ENCODE measurements at places on chromosomes 16 and 17.

DNA sequence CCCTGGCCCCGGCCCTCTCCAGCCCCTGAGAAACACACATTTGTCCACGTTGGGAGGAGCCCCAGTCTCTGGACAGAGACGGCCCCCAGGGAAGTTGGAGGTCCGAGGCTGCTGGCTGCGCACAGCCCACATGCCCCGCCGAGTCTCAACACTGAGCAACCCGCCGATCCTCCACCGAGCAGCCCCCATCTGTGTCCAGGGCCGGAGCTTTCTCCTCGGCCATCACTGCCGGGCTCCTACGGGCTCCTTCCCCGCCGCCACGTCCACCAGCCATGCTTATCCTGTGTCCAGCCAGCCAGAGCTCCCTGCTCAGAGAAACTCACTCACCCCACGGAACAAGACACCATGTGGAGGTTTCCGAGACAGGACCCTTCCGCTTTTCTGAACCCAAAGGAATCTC, 103.3 kb downstream of the ENGASE start:
- no peak for DNase-seq

DNA sequence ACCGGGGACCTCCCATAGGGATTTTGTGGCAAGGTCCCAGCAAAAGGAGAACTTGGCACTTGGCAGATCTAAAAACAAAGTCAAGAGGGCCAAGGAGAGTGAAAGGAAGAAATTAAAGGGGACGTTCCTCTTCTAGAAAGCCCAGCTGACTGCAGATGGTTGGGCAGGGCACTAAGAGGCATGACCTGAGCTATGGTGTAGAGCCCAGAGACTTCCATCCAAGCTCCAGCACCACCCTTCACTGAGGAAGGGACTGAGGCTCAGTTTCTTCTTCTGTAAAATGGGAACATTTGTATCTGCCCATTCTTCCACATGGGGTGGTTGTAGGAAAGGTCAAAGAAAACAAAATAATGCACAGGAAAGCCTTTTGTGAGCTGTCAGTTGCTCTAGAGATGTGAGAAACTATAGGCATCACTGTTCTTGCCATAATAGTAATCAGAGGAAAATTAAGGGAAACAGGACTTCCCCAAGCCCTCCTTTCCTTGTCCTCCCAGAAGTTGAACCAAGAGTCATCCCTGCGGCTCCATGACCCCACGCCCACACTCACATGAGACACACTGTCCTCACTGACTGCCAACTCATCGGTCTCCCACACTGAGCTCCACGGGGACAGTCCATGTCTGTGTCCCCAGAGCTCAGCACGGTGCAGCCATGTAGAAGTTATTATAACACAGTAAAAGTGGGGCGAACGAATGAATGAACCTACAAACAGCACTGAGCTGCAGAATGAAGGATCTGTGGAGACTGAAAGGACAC, 10.4 kb downstream of the CD300LF start:
- DNase-seq: no peak

- no peak for DNase-seq
Observed at GRCh38 chr16:80710918-80711317, 93.5 kb downstream of the CDYL2 start.

DNA sequence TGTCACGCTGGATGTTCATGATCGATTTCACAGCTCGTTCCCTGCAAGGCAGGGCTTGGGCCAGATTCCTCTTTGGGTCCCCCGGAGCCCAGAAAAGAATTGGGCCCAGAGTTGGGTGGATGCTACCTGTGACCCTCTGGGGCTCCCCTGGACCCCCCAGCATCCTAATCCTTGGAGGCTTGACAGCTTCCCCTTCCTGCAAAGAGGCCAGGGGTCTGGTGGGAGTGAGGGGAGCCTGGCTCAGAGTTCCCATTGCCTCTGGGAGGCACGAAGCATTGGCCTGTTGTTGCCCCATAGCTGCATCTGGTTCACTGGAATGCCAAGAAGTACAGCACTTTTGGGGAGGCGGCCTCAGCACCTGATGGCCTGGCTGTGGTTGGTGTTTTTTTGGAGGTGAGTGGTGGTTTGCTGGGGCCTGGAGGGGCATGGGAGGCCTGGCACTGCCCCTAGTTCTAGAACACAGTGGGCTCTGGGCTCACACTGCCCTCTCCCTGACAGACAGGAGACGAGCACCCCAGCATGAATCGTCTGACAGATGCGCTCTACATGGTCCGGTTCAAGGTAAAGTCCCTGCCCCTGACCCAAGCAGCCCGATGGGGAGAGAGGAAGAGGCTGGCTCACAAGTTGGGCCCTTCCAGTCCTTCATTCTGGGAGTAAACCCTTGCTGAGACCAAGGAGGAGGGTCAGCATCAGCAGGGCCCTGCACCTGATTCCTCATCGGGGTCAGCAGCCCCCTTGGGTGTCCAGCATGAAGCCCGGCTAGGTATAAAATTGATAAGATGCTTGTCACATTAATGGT, 7.2 kb downstream of the CA7 start:
- no peak for DNase-seq

DNA sequence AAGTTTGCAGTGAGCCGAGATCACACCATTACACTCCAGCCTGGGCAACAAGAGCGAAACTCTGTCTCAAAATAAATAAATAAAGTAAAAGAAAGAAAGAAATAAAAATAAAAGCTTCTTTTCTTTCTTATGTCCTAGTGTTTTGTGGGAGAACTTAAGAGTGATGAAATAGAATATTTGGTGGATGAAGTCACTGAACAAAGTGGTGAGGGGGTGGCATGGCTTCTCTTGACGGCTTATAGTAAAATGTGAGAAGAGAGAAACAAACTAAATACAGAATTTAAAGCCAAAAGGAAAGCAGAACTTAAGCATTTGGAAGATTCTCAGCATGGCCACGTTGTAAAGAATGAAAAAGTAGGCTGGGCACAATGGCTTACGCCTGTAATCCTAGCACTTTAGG, 15.3 kb downstream of the SGF29 start:
- DNase-seq: no peak

DNA sequence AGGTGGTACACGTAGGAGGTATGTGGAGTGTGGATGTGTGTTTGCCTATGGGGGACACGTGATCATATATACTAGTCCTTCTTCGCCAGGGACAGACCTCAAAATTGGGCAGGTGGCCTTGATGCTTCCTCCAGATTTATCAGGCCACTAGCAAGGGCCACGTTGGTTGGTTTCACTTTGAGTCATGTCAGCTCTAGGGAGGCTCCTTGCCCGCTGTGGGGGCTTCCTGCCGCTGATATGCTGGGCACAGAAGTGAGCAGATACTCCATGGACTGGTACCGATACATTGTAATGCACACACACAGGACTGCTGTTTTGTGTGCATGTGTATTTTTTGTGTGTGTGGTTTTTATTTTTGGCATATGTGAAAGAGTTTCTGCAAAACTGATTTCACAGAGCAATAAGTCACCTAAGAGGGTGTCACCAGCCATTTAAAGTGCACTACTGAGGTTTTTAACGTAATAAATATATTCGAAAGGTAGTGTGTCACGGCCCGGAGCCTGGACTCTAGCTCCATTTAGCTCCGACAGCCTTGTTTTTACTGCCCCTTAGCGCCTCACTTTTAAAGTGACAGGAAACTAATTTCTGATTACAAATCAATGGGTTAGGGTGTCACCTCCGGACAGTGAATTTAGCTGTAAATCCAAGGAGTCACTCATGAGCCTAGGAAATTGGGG, 605.5 kb upstream of the SALL1 start:
- DNase-seq: peak; percentile 24

GRCh38 chr17:50110591-50111349, 15.6 kb downstream of the PDK2 start:
- no peak for DNase-seq

DNA sequence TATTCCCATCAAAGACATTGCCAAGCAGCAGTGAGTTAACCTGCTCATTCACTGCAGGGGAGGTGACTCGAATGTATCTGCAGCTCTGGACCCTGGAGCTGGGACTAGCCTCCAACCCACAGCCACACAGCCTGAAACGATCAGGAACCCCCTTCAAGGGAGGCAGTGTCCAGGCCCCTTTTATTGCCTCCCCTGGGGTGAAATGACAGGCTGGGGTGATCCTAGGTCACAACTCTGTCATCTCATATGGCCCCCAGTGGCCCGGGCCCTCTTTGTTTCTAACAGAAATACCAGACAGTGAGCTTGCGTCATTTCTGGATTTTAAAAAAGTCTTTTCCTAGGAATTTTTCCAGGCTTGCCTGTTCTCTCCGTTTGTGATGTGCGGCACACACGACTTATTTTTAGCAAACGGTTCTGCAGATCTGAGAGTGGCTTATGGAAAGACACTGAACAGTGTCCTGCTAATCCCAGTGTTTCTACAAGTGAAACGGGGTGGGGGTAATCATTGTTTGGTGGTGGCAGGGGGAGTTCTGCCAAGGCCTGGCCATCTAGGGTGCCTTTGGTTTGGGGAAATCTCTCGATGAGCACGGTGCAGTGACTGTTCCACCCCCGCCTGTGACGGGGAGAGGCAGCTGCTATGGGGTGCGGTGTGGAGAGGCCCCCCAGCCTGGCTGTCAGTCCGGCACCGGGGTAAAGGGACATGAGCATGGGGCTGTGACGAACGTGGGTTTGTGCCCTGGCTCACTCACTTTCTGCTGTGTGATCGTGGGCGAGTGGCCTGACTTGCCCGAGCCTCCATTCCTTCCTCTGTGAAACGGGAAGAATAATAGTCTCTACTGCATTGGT, 27.2 kb downstream of the NAGPA start:
- no peak for DNase-seq

- DNase-seq: no peak
Observed at GRCh38 chr17:35866341-35866950, 2.2 kb downstream of the HEATR9 start.

DNA sequence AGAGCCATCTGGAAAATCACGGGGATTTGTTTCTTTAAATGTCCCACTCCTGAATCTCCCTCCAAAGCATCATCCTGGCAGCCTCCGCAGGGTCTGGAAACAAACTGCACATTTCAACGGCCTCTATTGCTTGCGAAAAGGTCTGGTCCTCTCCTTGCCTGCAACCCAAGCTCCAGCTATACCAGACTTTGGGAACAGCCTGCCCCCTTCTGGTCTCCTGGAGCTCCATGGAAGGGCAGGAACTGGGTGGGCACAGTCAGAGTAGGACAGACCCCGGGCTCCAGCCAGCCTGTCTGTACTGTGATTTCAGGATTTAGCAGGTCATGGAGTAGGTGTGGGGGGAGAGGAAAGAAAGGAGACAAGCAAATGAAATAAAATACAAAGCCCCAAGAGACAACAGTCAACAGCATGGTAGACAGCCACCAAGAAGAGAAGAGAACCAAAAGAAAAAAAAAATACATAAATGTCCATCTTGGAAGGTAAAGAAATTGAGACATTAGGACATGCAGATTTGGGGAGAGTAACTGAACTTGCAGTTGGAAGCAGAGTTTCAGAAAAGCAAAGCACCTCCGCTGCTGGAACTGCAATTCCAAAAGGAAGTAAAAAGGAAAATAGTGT, 2.7 kb downstream of the XYLT1 start:
- peak; percentile 43 for DNase-seq

DNA sequence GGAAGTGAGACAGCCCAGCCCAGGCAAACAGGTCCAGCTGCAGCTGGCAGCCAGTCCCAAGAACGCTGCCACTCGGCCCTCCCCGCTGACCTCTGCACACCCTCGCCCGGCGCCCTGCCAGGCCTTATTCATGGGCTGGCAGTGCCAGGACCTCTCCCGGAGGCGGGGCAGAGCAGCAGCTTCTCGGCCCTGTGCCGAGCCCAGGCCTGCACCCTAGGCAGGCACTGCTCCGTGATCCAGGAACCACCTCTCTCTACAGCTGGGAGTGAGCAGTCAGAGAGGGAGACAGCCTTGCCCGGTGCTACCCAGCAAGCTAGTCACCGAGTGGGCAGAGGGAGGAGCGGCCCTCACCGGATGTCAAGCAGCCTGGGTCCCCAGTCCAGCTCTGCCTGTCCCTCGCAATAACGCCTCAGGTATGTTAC, 79.9 kb upstream of the CBX4 start:
- DNase-seq: no peak

DNA sequence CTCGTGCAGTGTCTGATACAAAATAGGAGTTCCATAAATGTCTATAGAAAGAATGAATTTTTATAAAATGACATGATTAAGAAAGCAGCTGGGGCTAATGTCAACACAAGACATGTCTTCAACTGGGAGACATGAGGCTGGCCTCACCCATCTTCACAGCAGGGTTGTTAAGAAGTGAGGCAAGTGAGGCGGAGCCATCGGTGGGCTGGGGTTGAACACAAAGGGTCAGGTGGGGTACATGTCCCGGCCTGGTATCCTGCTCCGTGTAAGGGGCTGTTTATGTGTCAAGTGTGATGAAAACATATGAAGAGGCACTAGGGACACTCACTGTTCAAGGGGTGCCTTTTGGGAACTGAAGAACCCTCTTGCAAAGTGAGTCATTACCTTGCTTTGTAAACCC, 22.1 kb downstream of the CDK5R1 start:
- no peak for DNase-seq

DNA sequence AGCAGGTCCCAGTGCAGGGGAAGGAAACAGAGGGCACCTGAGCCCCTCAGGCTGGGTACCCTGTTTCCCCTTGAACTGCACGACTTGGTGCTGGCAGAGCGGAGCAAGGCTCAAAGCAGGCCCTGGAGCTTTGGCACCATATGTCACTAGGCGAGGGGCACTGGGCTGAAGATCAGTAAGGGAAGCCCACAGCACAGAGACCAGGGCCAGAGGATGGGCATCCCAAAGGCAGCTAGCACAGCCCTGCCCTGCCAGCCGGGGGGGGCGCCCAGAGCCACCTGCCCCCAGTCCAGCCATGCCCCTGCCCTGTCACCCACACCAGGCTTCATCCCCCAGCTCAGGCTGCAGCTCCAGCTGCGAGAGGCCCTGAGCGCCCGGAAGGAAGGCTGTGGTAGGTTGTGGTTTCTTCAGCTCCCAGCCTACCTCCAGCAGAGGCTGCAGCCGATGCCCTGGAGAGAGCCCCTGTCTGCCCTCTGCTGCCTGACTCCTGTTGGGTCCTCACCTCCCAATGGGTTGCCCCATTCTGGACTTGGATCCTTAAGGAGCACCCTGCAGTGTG, 10.9 kb downstream of the NHERF1 start:
- DNase-seq: peak; percentile 90

DNA sequence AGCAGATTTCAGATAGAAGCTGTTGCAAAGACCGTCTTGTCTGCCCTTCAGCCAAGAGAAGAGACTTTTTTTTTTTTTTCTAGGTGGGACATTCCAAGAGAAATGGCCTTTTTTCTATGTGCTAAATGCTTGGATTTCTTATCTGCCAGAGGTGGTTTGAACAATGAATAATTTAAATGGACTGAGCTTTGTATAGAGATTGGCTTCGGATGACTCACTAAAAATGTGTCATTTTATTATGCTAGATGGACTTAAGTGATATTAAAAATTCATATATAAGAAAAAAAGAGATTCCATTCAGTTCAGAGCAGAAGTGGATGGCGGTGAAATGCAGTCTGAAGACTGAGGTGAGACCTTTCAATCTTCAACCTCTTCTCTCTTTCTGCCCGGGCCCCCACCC, 58.4 kb downstream of the MEAK7 start:
- DNase-seq: no peak

- DNase-seq: no peak
Observed at GRCh38 chr16:66304961-66305360, 61.5 kb upstream of the CDH5 start.

DNA sequence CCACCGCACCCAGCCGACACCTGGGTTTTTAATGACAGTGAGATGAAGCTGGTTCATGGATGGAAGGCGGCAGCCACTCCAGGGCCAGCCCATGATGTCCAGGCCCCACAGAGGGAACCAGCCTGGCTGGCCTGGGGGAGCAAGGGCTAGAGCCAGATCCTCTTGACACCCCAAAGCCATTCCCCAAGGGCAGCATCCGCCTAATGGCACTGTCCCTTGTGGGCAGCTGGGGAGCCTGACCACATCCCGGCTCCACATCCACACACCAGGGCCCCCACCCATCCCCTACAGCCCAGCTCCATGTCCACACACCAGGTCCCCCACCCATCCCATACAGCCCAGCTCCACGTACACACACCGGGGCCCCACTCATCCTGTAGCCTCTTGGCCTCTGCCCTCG, 53.3 kb upstream of the ACSF3 start:
- DNase-seq: no peak
